Bronchial epithelial cell (primary cell): ENCODE measurements at places on chromosomes 11 and 22.

GRCh38 chr11:14290422-14290821 is 68.6 kb downstream of the RRAS2 start:
- DNase-seq: no peak

DNA sequence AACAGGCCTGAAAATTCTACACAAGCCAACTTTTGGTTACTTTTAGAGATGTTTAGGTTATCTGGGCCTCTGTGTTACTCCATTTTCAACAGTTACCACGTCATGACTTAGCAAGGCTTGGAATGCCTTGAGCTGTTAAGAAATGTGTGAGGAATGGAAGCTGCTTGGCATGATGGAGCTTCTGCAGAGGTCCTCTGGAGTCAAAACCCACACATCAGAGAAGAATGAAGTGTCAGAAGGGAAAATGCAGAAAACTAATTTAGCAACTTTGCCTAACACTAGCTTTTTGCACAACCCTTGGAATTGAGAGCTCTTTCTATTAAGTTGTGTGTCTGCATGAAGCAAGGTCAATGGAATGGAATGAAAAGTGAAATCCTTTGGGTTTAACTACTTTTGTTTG is 27.4 kb downstream of the FAT3 start:
- no peak for DNase-seq

- peak; percentile 52 for DNase-seq
These were observed 14.0 kb upstream of the ARHGAP8 start for GRCh38 chr22:44738347-44738715.

- no peak for DNase-seq
These were observed 14.0 kb downstream of the RHOG start for GRCh38 chr11:3826721-3827120.

DNA sequence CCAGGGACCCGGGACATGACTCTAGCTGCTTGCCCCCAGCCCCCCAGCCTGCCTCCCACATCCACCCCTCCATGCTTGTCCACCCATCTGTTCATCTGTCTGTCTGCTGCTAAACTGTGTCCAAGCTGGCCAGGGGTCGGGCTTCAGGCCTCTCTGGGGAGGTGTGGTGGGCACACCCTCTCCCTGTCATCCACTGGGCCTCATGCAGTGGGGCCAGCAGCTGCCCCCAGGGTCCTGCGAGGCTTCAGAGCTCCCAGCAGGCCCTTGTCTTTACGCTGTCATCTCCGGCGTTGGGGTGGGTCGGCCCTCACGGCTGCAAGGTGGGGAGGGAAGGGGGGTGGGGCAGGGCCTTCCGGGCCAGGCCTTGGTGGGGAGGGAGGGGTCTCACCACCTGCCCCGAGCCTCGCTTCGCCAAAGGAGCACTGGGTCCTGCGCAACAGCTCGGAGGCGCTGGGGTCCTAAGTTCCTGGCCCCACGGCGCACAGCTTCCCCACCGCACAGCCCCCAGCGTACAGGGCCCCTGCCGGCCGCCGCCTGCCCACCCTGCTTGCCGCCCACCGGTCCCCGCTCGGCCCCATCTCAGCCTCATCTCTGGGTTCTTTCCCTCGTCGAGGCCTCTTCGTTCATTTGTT is 26.7 kb downstream of the MOB2 start:
- no peak for DNase-seq

- no peak for DNase-seq
These were observed 49.4 kb upstream of the ADA2 start for GRCh38 chr22:17268501-17269223.

DNA sequence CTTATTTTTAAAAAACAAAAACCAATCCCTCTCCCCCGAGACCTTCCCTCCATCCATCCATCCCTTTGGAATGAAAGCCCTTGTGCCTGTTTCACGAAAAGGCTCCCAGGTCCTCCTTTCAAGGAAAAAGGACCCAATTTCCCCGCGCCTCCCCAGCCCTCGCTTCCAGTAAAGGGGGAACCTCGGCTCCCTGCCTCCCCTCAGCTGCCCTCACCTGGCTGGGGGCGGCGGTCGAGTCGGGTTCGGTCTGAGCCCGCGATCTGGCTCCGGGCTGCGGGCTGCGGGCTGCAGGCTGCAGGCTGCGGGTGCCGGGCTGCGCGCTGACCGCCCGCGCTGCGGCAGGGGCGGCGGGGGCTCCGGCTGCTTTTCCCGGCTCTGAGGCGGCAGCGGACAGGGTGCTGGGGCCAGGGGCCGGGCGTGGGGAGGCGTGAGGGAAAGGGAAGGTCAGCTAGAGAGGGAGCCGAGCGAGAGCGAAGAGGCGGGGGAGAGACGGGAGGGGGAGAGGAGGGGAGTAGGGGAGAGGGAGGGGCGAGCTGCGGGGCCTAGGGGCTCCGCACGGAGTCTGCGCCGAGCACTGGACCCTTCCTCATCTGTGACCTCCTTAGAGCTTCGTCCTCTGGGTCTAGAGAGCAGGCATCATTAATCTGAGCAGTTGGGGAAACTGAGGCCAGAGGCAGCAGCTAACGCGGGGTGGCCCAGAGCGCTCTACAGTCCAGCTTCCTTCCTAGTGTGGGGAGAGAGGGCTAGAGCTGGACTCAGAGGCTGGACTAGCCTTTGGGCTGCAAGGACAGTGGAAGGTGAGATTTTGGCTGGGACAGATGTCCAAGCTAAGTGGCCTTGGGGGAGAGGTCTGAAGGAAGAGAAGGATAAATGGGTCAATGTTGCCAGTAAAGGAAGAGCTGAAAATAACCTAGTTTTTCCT is at the start of gene C1QTNF4:
C1QTNF4 (minus strand) TSS at position 478 of the 922 bp plus-strand sequence. CDS start 3,601 bp downstream, outside the sequence.
- DNase-seq: no peak

- DNase-seq: no peak
These were observed at the start of gene SCGB1D1 for GRCh38 chr11:62190011-62190410. Gene SCGB1D1 (plus strand): TSS chr11:62190216. CDS start chr11:62190285, 69 bp downstream.

DNA sequence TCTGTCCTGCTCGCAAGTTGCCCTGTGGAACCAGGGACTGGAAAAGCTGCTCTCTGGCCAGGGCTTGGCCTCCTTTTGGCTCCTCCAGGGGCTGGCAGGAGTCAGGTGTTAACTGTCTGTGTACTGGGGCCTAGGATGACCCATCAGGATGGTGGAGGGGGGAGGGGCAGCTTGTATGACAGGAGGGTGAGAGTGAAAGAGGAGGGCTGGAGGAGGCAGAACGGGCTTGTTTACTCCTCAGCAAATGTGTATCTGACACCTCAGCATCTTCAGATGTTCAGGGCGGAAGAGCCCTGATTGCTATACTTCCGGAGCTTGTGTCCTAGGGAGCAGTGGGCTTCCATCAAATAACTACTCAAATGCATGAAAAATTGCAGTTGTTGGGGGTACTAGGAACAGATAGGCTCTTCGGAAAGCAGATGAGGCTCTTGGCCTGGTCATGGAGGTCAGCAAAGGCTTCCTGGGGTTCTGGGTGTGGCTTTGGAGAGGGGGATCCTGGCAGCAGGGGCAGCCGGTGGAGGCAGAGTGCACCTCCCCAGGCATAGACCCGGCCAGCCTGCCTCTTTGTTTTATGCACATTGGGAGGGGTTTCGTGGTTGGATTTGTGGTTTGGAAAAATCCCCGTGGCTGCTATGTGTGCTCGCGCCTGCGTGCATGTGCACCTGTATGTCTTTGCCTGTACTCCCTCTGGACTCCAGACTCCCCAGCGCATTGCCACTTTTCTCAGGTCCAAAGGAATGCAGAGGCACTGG is 31.2 kb downstream of the CD82 start:
- no peak for DNase-seq

DNA sequence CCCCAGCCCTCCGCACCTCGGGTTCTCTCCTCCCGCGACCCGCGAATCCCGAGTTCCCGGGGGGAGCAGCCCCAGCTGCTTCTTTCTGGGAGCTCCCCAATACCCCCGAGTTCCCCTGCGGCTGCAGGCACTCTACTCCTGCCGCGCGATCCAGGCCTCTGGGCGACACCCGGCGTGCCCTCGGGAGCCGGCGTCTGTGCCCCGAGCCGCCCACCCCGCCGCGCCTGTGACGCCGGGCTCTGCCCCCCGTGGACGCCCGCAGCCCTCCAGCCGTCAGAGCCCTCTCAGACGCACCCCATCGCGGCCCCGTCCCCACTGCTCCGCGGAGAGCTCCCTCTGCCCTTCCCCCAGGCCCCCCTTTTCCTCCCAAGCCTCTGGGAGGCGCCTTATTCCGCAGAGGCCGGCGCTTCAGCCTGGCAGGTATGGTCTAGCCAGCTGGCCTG is 422 bp downstream of the GLB1L2 start:
- DNase-seq: no peak

- no peak for DNase-seq
These were observed 27.9 kb downstream of the PAX6 start for GRCh38 chr11:31783252-31783651.

DNA sequence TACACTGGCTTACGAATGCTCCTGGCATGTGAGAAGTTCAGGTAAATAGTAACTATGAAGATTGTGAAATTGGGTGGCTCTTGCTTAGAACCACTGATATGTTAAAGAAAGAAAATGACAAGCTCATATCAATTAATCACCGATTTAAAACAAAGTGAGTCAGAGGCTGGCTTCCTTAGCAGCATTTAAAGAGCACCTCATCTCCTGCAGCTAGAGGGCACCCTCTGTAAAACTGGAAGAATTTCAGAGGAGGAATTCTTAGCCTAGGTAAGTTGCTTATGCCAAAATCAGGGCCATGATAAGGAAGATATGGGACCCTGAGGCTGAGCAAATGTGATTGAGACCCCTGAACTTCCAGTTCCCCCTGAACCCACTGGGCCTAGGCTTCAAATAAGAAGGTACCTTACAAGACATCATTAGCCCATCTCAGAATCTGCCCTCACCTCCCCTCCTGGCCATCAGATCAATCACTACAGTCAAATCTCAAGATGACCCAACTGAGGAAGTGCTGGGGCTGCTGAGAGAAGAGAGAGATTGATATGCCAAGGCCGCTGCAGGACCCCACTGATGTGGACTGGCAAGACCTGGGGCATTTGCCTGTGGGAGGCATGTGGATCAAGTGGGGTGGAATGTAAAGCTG is 8.6 kb upstream of the CD3E start:
- peak; percentile 96 for DNase-seq

DNA sequence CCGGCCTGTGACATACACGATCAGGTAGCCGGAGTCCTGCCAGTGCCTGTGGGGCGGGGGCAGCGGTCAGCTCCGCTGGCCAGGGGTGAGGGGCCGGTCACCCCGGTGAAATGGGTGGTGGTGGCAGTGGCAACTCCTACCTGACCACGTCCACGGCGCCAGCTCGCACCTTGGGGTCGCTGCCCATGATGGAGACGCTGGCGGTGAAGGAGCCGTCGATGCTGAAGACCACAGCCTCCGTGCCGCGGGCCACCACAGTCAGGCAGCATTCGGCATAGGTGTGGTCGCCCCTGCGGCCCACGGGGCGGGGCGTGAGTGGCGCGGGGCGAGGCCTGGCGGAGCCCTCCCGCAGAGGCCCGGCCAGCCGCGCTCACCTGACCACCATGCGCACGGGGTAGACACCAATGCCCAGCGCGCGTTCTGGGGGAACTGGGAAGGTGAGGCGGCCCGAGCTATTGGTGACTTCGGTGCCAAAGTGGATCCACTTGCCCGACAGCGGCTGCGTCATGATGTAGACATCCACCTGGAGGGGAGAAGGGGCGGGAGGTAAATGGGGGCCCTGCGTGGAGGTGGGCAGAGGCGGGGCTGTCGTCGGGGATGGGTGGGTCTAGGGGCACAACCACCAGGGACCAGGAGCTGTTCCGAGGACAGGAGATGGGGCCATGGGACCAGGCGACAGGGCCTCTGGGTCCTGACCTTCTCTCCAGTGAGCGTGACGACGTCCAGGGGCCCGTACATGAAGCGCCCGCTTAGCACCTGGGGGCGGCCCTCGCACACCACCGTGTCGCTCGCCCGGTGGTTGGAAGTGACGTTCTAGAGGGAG is 10.9 kb downstream of the AIP start:
- DNase-seq: no peak

- DNase-seq: no peak
These were observed 16.7 kb downstream of the BCL9L start for GRCh38 chr11:118908901-118909618.

- no peak for DNase-seq
These were observed 206.8 kb upstream of the CADM1 start for GRCh38 chr11:115710980-115711379.

- DNase-seq: no peak
These were observed 63.3 kb upstream of the BMAL1 start for GRCh38 chr11:13214276-13214675.

DNA sequence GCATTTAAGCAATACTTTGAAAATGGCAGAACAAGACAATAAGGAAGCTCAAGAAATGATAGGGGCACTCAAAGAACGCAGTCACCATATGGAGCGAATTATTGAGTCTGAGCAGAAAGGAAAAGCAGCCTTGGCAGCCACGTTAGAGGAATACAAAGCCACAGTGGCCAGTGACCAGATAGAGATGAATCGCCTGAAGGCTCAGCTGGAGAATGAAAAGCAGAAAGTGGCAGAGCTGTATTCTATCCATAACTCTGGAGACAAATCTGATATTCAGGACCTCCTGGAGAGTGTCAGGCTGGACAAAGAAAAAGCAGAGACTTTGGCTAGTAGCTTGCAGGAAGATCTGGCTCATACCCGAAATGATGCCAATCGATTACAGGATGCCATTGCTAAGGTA is 51.9 kb downstream of the SPECC1L start:
- no peak for DNase-seq

- peak; percentile 88 for DNase-seq
These were observed 10.4 kb downstream of the OR51T1 start for GRCh38 chr11:4891996-4892640.

GRCh38 chr22:47806894-47807293 is 1044.4 kb downstream of the TBC1D22A start:
- no peak for DNase-seq

DNA sequence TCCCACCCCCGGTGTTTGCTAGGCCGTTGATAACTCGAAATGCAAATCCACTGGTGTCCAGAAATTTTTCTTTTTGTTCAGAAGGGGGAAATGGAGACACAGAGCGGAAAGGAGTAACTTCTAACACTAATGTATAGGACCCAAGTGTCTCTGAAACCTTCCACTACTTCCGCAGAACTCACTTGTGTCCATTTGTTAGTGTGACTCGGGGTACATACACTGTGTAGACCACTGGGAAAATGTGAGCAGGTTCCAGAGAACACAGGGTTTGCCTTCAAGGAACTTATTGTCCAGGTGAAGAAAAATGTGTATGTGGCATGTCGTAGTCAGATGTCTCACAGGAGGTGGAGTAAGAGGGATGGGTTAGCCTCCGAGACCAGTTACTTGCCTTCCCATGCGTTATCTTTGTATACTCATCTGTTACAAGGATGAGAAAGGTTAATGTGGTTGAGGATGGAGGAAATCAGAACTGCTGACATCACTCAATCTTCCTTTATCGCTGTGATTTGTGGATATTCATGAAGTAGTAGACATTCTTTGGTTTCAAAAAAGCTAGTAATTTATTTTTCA is 857 bp downstream of the ARCN1 start:
- DNase-seq: peak; percentile 55
